ENCODE measurements at places on chromosomes 5 and 9.

DNA sequence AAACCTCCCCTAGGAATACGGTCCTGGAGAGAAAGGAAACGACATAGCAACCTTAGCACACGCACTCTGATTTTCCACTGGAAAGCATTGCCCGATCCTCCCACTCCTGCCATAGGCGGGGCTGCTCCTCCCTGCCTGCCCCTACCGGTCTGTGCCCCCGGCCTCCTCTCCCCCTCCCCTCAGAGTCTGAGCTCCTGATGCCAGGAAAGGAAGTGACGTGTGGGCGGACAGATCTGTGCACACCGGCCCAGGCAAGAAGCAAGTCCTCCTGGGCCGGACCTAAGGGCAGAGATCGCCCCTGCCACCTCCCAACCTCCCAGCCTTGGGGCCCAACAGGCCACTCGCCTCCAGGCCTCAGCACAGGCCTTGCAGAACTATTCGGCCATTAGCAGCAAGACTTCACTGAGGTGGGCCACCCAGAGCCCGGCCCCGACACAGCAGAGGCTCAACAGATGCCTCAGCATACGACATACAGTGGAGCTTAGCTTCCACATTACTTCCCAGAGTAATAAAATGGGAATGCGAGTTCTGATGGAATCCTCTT, 7.2 kb downstream of the NINJ1 start:
- peak; percentile 63 for DNase-seq

DNA sequence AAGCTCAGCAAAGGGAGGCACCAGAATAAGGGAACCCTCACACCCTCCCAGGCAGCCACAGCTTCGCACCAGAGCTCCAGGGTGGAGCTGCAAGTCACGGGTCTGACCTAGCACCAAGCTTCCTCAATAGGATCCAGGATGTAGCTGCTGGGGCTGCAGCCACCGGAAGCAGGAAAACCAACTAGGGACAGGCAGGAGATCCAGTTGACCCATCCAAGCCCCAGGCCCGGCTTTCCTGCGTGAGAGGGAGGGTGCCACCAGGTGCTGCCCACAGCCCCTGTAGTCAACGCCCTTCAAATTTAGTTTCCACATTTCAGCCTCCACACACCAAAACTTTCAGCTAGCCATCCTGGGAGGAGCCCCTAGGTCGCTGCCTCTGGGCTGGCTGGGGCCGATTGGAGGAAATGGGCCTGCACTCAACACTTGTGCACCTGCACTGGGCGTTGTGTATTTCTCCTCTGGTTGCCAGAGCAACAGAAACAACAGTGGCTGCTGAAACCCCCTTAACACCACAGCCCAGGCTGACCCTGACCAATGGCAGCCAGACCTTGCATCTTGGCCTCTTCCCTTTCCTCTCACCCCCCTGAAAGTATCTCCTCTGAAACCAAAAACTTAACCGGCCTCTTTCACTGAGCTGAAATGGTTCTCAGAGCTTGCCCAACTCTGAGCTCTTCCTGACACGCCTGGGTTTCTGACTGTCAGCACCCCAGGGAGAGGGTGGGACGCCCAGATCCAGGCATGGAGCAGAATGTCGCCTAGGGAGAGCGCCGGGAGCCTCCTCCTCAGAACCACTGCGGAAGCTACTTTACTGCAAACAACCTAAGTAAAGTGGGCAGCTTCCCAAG, 226.5 kb upstream of the MAP3K1 start:
- DNase-seq = no peak

GRCh38 chr5:164353155-164353554, 847.7 kb downstream of the MAT2B start:
- no peak for DNase-seq

- no peak for DNase-seq
These were observed 297.9 kb upstream of the PTGER4 start for GRCh38 chr5:40381676-40382363.

GRCh38 chr9:93730217-93730616, 153.8 kb downstream of the PHF2 start:
- DNase-seq = no peak

DNA sequence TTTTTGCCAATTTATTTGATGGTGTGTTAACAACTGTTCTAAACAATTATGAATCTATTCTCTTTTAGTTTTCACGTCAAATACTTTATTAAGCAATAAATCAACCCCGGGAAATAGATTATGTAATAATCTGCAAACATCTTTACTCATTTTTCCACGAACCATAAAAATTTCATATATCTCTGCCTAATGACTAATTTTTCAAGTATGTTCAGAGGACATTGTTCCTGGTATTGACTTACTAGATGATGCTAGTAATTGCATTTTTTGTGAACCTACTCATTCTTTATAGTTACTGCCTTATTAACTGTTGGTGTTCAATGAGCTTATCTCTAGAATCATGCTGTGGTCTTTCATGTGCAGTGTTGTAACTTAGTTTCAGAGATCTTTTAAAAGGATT, 41.0 kb upstream of the FBN2 start:
- DNase-seq = no peak

DNA sequence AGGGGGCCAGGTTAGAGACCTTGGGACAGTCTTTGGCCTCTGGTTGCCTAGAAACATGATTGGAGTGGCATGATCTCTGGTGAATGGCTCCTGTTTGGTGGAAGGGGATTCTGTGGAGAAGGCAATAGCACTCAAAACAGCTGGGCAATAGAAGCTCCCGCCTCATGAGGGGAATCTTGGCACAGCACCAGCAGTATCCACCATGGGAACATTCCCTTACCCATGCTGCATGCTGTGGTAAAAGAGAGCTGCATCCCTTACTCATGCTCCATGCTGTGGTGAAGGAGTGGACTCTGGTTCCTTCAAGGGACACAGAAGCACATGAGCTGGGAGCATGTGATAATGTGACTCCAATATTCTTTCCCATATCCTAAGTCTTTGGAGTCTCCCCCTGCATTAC, 160.6 kb downstream of the PJA2 start:
- no peak for DNase-seq

DNA sequence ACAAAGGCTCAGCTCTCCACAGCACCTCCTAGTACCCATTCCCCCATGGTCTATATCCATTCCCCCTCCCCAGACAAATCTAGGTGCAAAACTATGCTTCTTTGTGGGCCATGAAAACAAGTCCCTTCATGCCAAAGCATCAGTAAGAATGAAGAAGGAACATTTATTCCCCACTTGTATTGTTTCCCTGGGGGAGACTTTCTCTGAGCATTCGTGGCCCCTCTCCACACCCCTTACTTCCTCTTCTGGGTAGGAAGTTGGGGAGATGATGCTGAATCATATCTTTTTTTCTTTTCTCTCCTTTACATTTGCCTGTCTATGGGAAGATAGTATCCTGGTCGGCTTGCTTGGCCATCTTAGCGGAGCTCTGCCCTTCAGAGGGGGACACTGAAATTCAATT, 246.8 kb downstream of the NSG2 start:
- DNase-seq = no peak

DNA sequence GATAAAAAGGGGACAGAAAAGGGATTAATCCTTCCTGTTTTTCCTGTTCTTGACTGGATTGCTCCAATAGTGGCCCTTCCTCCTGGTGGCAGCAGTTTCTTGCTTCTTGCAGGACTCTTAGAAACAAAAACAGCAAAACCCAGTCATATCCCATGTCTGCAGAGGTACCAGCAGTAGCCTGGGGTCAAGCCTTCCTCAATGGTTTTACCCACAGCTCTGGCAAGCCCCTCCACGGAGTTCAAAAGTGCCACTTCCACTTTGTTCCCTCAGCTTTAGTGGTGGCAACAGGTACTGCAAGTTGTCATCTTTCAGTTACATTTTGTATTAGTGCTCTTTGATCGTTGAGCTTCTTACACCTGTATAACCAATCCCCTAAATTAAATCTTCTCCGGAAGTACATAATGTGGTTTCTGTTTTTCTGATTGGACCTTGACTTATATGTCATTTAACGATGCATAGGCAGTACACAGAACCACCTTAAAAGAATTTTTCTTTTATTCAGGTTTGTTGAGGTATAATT, 8.7 kb upstream of the RANBP6 start:
- DNase-seq = no peak

DNA sequence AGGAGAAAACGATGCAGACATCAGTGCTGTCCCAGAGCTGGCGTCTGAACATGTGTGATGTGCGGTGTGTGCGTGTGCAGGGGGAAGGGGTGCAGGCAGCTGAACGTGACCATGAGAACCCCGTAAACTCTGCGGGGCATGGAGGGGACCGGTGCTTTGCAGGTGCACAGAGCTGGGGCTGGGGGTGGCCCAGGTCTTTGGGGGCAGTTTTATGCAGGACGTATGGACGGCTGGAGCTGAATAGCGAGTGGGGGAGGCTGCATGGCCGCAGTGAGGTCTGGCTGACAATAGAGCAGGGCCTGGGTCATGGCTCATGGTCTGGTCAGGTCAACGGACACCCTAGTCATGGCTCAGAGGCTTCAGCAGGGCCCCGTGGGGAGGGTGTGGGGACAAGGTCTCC, 3.3 kb upstream of the EXOC3 start:
- DNase-seq = no peak
